Stimulated activated naive CD4-positive, alpha-beta T cell (primary cell): ENCODE measurements at places on chromosomes 1 and 21.

DNA sequence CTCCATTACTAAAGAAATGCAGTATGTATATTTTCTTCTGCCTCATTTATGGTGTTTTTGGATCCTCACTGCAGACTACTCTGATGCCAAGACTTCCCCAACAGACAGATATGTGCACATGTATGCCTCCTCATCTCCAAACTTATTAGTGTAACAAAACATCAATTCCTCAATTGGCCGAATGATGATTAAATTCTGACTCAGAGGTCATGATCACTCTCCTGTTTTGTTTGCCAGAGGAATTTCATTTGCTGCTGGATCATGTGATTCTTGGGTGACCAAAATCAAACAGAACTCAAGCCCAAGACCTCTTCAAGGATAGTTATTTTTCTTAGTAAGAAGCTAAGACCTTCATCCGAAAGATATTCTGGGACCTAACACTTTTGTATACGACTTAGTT is 227.6 kb downstream of the LMO4 start:
- DNase-seq = no peak

DNA sequence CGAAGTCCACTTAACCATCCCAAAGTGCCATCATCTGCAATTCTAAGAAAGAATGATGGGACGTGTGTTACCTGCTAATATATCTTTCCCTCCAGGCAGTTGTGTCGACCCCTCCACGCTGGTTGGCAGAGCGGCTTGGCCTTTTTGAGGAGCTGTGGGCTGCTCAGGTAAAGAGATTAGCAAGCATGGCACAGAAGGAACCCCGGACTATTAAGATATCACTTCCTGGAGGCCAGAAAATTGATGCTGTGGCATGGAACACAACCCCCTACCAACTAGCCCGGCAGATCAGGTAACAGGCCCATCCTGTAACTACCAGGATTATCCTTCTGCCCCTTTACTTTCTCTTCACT is 520 bp downstream of the TARS2 start:
- no peak for DNase-seq

DNA sequence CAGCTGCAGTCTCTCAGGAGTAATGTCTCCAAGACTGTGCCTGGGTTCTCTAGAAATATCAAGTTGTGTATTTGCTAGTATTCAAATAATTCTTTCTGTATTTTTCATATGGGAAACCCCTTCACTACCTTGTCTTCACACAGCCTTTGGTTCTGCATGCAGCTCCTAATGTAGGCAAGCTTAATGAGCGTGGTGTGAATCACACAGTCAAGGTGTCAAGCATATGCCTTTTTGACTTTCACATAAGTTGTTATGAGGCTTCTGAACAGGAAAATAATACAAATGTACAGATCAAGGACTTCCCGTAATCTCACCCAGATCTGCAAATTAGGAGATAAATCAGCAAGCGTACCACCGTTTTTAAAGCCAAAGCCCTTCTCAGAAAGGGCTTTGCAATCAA is at the start of gene FCRL3:
Gene FCRL3, minus strand, starts transcription at position 38 of the 400 bp plus-strand sequence. CDS start 280 bp downstream, outside the sequence.
- DNase-seq = no peak

DNA sequence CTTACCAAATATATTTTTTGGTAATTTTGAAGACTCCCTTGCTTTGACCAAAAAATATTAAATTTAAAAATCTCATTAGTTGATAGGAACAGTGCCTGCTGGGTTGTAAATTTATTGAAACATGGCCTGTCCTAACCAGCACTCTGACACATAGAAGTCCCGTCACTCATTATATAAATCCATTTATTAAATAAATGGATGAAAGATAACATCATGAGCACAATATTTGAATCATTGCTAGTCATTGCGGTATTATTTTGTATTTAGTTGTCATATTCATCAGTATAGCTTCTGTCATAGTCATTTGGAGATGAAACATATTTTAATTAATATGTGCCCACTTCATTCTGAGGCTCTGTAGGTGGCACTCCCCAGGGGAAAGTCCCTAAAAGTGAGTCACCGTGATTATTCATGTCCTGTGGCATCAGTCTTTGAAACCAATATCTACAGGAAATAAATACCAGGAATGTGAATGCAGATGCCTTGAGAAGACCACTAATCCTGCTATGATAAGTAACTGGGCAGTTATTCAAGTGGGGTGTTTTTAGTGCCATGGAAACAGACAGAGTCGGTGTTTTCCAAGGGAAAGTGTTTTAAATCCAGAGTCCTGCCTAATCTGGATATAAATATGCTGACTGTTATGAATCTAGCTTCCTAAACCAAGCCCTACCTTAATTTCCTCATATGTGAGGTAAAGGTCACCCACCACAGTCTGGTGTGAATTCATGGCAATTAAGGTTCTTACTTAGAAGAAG is 302.0 kb downstream of the DUSP10 start:
- DNase-seq = no peak

DNA sequence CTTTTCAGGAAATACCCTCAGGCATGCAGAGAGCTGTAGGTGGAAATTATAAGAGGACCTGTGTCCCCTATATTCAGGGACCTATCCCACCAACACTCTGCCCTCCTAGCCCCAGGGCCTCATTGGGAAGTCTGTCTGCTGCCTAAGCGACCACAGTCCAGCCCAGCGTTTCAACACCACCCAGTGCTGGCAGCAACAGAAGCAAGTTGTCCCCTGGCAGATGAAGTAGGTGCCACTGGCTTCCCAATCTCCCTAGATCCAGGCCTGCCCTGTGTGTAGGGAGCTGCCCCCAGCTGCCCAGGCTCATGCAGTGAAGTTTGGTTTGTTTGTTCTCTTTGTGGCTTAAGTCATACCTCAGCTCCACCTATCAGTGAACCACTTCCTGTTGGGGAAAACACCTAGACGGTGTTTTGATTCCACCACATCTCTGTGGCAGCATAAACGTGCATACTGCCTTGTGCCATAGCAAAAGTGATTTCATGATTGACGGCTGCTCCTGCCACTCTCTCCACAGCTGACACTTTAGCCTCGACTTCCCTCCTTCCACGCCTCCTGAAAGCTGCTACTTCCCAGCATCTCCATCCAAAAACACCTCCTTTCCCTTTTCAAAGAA is 8.1 kb upstream of the LEFTY1 start:
- peak; percentile 89 for DNase-seq

- DNase-seq = no peak
Measured at GRCh38 chr1:57518496-57518895, 94.6 kb upstream of the DAB1 start.

DNA sequence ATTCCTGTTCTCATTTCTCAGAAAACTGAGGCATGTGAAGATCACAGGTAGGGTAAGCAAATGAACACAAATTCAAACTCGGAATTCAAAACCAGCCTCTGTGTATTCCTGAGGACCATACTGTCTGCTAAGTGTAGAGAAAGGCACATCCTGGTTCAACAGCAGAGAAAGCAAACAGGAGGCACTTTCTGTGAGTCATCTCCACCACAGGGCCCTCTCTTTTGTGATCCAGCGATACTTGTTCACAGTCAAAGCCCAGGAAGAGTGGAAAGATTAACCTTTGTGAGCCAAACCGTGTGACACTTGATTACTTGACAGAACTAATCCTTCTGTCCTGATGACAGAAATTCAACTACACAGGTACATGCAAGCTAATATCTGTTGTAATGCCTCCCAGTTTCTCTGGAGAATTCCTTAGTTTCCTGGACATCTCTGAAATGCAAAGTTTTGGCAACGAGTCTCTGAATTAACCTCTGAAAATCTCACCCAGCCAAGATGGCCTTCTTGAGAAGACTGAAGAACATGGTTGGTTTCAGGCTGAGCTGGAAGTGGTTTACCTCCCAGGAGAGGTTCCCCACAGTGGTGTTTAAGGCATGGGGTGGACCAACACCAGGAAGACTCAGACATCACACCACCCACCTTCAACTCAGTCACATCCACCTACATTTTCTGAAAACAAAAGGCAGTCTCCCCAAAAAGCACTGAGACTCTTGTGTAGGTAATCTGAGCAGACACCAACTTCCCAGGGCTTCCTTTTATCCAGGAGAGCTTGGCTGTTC is 98.2 kb upstream of the ERG start:
- no peak for DNase-seq

DNA sequence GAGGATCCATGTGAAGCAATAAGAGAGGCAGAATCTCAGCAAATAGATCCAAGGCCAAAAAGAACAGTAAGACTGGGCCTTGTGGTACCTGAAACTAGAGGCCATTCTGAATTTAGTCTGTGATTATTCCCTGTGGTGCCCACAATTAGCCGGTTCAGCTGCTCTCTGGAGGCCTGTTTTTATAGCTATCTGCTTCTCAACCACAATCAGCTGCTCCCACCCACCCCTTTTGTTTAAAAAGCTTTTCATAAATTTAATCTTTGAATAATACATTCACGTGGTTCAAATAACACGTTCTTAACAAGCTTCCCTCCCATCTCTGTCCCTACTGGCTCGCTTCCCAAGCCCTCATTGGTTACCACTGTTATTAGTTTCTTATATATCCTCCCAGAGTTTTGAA is 18.0 kb downstream of the UBE2T start:
- no peak for DNase-seq

DNA sequence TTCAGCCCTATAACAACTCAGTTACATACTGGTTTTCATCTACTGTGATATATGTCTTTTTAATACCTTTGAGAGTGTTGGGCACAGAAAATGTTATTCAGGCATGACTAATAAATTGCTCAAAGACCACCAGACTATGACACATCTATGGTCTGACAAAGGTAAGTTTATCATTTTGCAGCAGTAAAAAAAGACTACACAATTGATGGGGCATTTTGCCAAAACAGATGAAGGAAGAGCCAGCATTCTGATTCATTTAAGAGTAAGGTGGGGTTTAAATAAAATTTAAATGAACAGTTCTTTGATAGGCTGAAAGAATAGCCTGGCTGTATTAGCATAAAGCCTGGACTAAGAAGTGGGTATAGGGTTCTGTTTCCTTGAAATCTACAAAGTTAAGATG is 8.8 kb upstream of the RNPC3 start:
- no peak for DNase-seq

DNA sequence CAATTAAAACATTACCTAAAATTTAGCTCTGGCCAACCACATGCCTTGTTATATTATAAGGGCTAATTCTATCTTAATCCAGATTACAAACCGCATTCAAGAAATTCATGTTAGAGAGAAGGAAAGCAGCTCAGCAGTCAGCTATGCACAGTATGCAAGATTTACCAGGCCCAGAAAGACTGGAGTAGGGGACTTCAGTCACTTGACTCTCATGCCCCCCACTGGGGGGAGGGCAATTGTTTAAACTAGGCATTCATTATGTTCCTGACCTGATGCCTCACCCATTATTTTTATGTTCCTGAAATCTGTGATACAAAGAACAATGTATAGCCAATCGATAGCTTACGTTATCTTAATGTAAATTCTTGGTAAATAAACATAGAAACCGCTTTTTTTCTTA is 96.9 kb downstream of the ZNF644 start:
- DNase-seq = no peak

- DNase-seq = no peak
Measured at GRCh38 chr1:204345438-204345841, 14.3 kb downstream of the PLEKHA6 start.

- no peak for DNase-seq
Measured at GRCh38 chr1:18950401-18951026, 6.0 kb downstream of the IFFO2 start.
